ENCODE measurements at places on chromosomes 5 and 9. TPM values are rescaled to one million over a fixed set of nuclear protein-coding genes. Genes with fewer than 3 reads are reported as not detected.

RBM18 gene
- 19.2 TPM for total RNA-seq

RASGEF1C gene
- 0.49 TPM for total RNA-seq

LIX1 gene
- not detected for total RNA-seq

SHROOM1 gene
- total RNA-seq = 13.5 TPM

CPLANE1 gene
- 18.1 TPM for total RNA-seq

GFI1B gene
- 0.08 TPM for total RNA-seq

PCDHB9 gene
- total RNA-seq = 1.8 TPM

ADAMTSL2 gene
- 0.10 TPM for total RNA-seq

BHMT2 gene
- total RNA-seq = not detected

CTXN3 gene
- not detected for total RNA-seq

CACFD1 gene
- total RNA-seq = 13.9 TPM

MARCHF11 gene
- total RNA-seq = not detected

Measured in Panc1 (cell line).